Esophagus squamous epithelium (tissue), 5 donors: ENCODE measurements at places on chromosomes 5 and 9.

DNA sequence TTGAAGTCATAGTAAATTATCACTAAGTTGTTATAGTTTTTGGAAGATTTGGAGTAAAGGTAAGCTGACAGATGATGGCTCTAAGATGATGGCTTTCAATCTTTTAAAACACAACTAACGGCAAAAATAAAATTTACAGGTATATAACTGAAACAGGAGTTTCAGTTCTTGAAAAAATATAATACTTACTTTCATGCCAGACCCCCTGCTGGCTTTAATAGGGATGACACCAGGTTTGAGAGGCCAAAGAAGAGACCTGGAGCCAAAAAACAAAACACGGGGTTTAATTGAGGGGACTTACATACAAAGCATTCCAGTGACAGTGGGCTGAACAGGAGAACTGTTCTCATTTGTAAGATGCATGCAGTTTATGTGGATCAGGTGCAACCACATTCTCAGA lies 301.7 kb upstream of the PCSK5 start:
- DNase-seq, result no peak

- DNase-seq, result no peak
Measured at GRCh38 chr9:69657269-69657668, 14.9 kb downstream of the APBA1 start.

DNA sequence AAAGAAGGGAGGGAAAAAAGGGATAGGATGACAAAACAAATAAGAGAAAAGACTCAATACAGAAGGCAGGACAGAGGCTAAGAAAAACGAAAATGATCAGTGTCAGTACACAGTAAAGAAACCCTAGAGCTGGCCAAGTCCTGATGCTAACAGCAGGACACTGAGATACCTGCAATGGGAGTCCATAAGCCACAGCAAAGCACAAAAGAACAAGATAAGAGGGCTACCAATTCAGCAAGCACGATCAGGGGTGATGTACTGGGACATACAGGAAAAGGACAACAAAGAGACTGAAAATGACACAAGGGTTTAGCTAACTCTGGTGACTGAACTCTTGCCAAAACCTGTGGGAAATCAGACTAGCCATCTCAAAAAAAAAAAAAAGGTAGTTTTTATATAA lies 1072.6 kb upstream of the COX7C start:
- no peak for DNase-seq

- DNase-seq, result no peak
Measured at GRCh38 chr5:81838307-81838906, 87.5 kb upstream of the SSBP2 start.

DNA sequence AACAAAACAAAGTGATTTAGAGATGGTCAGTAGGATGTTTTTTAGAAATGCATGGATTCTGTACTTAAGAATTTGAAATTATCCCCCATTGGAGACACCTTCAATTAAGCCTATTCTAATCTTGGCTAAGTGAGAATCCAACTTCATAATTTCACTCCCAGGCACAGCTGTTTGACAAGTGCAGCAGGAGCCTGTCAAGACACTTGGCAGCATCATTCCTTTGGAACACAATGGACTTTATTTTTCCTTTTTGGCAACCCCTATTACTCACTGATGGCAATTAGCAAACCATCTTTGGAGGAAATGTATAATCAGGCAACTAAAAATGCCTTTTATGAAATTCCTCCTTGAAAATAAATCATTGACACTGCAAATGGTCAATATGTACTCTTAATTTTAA lies 194.7 kb downstream of the GLIS3 start:
- DNase-seq, result no peak

DNA sequence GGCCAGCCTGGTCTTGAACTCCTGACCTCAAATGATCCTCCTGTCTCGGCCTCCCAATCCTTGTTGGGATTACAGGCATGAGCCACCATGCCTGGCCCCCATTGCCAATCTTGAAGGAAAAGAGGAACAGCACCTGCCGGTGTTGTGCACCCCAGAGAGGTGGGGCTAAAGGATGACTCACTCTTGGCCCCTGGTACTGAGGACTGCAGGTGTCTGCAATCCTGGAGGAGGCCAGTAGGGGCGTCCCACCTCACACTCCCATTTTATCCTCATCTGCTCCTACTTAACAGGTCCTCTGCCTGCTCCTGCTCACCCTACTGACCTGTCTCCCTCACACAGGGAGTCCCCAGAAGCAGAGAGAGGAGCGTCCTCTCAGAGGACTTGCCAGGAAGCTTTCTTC lies 390.4 kb downstream of the ARHGEF28 start:
- no peak for DNase-seq
